NCI-H69 (cell line): ENCODE measurements at places on chromosomes 11 and 22.

DNA sequence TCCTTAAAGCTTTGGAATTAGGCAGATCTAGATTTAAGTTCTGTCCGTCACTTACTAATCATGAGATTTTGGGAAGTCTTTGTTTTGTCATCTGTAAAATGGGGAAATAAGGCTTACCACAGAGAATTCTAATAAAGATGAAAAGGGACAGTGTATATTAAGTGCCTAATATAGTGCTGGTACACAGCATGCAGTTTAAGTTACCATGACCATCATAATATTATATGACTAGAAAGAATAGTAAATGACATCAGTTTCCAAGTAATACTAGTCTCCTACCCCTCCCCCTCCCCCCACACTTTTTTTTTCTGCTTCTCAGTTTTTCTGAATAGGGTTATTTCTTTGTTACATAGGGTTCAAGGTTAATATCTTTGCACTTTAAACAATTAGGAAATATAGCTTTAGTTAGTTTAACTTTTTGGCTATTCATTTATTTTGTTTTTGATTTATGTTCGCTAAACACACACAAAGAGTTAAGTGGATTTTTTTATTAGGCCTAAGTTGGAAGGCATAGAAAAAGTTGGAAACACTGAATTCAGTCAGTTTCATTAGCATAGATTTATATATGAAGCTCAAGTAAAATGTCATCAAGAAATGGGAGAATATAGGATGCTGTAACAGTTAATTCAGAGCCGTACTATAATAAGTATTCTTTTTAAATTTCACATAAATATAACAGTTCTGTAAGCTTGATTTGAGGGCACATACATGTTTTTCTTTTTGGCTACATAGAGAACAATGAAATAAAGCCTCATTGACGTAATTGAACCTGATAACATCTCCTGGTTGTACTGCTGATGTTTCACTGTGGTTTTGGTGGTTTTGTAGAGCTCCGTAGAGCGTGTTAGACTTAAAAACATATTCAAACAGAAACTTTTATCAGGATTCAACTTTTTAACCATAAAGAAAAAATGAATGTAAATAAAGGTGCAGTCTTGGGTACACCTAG is 121.2 kb downstream of the PDE3B start:
- DNase-seq, result no peak

DNA sequence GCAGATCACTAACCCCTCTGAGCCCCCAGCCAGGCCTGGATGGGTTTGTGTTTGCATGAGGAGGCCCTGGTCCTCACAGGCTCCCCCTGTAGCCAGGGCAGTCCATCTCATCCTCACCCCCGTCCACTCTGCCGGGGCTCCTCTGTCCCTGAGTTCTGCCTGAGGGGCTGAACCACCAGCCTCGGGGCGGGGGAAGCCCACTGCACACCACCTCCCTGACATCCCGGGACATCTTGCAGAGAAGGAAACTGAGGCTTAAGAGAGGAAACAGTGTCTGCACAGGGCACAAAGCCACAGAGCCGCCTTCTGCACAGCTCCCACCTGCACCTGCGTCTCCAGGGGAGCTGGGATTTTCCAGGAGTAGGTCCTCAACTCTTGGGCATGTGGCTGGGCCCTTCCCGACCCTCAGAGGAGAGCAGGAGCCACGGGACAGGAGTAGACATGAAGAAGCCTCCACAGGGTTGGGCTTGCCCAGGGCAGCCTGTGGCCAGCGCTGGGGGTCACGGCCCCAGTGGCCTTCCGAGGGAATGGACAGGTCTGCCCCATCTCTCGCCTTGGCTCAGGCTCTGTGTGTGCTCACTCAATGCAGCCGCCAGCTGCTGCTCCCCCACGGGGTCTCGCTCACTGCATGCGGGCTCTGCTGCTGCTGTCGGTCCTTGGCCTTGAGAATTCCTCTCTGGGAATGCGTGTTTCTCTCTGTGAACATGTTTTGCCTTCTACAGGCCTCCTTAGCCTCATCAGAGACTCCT is 45.4 kb upstream of the CCDC188 start:
- no peak for DNase-seq

GRCh38 chr11:44832452-44832851 is 105.7 kb downstream of the TSPAN18 start:
- DNase-seq, result no peak

GRCh38 chr11:5007561-5007960 is 12.9 kb downstream of the OR51L1 start:
- no peak for DNase-seq

DNA sequence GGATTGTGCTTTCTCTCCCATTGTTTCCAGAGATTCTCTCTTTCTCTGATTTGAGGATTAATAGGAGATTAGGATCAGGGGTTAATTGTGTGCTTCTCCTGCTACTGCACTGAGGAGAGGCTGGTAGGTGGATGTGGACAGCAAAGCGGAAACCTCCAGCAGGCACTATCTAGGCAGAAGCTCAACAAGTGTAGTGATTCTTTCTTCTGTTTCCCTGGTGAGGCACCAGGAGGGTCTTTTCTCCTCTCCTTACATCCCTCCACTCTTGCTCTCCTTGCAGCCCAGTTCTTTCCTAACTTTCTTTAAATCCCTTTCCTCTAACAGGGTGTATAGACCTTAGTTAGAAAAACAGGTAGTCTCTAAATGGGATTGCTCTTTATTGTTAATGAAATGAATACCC is 1.9 kb upstream of the ZBTB16 start:
- DNase-seq, result no peak

GRCh38 chr11:33899400-33900037 is 7.6 kb upstream of the LMO2 start:
- DNase-seq, result peak; percentile 24

- DNase-seq, result no peak
Observed at GRCh38 chr22:28031383-28031922, 112.4 kb upstream of the PITPNB start.

- no peak for DNase-seq
Observed at GRCh38 chr11:76493626-76494539, 49.1 kb downstream of the EMSY start.

- peak; percentile 57 for DNase-seq
Observed at GRCh38 chr11:34468209-34468841, 29.6 kb downstream of the CAT start.

DNA sequence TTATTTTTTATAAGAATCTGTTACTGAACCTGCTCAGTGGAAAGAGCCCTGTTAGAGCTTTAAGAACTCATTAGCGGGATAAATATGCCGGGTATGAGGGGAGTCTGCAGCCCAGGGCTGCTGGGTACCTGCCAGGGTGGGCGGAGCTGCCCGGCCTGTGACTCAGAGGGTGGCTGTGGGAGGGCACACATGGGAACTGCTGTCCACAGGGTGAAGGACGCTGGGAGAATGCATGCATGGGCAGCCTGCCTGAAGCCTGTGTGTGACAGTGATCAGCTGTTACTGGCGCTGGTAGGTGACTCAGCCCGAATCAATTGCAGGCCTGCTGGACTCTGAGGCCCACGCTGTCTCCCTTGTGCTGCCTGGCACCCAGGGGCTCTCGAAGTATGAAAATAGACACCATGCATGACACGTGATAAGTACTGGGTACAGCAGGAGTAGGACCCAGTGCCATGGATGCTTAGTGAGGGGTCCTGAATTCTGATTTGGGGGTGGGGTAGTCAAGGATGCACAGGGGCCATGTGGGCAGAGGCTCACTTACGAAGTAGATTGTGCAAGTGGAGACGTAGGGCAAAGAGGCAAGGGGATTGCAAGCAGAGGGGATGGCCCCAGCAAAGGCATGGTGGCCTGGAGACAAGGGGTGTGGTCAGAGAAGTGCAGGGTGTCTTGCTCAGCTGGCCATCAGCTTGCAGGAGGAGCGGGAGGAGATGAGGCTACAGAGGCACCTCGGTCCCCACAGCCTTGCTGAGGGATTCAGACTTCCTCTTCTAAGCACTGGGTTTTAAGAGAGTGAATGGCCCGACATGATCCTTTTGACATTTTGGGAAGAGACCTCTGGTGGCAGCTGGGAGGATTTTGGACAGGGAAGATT is 36.5 kb downstream of the GRIK4 start:
- peak; percentile 96 for DNase-seq

DNA sequence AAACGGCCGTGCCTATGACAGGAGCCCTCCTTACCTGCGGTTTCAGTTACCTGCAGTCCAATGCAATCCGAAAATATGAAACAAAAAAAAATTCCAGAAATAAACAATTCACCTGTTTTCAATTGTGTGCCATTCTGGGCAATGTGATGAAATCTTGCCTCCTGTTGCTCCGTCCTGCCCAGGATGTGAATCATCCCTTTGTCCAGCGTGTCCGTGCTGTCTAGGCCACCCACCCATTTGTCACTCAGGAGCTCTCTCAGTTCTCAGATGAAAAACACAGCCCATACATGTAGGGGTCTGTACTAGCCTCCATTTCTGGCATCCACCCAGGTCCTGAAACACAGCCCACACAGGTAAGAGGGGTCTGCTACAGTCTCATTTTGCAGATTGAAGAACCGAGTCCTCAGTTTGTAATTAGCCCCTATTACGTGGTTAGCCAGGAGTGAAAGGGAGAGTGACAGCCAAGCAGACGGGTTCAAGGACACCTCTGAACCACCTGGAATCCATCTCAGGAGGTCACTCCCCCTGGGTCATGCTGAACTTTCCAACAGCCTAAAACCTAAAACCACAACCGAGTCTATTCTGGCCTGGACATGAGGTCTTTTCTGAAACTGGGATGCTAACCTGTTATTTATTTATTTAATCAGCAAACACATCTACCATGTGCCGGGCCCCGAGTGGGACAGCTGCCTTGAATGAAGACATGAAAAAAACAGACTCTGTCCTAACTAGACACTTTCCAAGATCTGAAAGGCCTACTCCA is 317.2 kb downstream of the SHANK2 start:
- DNase-seq, result no peak

DNA sequence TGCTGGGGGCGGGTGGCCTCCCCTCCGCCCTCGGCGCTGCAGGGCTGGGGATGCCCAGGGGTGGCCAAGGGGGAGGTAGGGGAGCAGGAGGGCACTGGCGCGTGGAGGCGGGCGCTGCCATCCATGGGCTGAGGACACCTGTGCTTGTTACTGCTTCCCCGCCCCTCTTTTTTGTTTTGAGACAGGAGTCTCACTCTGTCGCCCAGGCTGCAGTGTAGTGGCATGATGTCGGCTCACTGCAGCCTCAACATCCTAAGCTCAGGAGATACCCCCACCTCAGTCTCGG is 683 bp upstream of the FADS3 start:
- peak; percentile 88 for DNase-seq

DNA sequence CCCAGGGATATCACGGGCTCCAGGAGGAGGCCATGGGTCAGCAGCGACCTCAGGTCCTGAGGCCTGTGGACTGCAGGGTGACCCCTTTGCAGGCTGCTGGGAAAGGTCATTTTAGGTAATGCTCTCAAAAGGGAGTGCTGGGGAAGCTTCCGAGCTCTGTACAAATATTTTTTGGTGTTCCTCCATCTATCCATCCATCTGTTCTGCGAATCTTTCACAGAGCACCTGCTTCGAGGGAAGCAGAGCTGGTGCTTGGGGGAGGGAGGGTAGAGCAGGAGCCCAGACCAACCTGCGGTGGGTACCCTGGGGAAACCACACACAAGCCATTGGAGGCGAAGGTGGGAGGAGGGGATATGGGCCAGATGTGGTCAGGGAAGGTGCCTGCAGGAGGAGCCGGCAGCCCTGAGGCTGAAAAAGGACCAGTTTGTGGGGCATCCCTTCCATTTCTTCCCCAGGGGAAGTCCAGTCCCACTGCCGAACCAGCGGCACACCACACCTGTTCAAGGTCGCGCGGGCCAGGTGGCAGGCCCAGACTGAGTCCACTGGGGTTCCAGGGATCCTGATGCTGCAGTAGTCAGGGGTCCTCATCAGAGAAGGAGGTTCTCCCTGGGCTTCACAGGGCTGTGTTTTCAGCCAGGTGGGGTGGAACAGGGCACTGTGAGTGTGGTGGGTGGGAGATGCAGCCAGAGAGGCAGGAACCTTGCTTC is 13.1 kb downstream of the GNAZ start:
- no peak for DNase-seq

- DNase-seq, result no peak
Observed at GRCh38 chr11:112241486-112241885, 15.3 kb downstream of the PTS start.

- DNase-seq, result no peak
Observed at GRCh38 chr22:27714068-27714467, 87.5 kb downstream of the MN1 start.

DNA sequence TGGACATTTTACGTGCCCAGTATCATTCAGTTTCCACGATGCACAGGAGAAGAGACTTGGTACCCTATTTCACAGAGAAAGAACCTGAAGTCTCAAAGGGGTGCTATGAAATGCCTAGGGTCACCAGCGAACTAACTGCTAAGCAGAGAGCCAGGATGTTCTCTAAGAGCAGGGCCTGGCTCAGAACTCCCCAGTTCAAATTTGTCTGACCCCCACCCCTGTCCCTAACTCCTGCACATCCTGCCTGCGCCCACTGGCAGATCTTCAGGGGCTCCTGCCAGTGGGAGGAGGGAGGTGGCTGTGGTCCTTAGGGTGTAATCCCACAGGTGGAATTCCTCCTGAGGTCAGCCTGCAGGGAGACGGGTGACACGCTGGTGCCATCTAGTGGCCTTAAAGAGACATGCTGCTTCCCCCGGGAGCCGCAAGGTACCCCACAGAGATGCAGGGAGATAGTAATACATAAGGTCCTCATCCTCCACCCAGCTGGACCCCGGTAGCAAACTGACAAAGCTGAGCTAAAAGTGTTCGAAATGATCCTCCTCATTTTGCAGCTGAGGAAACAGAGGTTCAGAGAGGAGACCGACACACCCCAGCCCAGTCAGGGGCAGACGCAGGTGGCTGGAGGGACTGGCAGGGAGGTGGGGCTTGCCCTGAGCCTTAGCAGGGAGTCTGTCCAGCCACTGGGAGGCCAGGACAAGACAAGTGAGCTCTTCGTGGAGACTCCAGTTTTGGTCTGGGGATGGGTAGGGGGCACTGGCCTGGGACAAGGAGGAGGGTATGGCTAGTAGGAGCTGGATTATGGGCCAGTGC is 34.1 kb downstream of the MB start:
- peak; percentile 84 for DNase-seq

DNA sequence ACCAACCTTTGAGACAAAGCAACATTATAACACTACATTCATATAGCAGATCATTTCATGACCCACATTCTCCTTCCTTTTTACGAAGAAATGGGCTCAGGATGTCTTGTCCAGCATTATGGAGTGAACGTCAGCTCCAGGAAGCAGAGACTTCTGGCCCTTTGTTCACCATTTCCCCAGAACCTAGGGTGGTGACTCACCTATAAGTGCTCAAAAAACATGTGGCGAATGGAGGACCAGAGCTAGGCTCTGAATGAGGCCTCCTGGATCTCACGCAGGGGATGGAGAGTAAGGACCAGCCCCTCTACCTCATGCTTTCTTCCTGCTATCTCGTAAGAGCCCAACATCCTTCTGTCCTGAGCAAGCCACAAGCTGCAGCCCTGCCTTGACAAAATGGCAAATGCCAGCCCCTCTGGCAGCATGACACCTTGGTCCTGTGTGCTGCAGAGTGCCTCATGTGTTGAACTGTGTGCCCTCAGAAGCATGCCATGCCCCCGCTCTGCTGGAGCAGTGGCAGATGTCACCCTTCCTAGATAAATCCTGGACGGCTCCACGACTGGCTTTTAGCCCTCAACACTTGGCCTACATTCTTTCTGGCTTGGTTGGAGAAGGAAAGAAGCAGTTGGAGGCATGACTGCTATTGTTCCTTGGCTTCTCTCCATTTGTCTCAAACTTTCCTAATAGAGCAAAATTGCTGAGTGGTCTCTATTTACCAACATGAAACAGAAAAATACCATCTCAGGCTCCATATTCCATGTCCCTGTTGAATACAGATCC is 6.5 kb upstream of the ST3GAL4 start:
- peak; percentile 30 for DNase-seq
